ENCODE measurements at places on chromosomes 2 and 18.

GRCh38 chr2:38128653-38129052 lies 52.7 kb upstream of the CYP1B1 start:
- DNase-seq = no peak

GRCh38 chr2:152432206-152432653 lies 97.3 kb downstream of the FMNL2 start:
- DNase-seq = peak; percentile 83

GRCh38 chr2:23629772-23630480 lies 244.9 kb downstream of the KLHL29 start:
- DNase-seq = no peak

- DNase-seq = no peak
Measured at GRCh38 chr18:31093294-31093693, 8.9 kb downstream of the DSC2 start.

- peak; percentile 22 for DNase-seq
Measured at GRCh38 chr2:40396124-40396523, 55.8 kb downstream of the SLC8A1 start.

GRCh38 chr2:104836841-104837240 lies 17.1 kb upstream of the POU3F3 start:
- no peak for DNase-seq

- DNase-seq = no peak
Measured at GRCh38 chr2:152582081-152582480, 135.2 kb downstream of the PRPF40A start.

- DNase-seq = no peak
Measured at GRCh38 chr2:16123421-16123820, 183.1 kb downstream of the MYCN start.

DNA sequence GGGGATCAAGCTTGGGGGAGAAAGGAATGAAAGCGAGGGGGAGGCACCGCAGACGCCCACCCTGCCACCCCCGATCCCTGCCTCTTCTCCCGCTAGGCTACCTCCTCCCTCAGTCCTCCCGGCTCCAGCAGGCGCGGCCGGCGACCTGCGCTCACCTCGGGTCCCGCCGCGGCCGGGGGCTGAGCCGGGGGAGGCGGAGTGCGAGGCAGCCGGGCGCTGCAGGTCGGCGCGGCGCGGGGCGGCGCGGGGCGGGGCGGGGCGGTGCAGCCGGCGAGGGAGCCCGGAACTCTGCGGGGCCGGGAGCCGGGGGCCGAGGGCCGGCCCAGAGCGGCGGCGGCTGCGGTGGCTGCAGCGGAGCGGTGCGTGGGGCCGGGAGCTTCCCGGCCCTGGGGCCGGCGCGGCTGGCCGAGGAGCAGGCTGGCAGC lies 477 bp downstream of the ACVR1 start:
- no peak for DNase-seq

DNA sequence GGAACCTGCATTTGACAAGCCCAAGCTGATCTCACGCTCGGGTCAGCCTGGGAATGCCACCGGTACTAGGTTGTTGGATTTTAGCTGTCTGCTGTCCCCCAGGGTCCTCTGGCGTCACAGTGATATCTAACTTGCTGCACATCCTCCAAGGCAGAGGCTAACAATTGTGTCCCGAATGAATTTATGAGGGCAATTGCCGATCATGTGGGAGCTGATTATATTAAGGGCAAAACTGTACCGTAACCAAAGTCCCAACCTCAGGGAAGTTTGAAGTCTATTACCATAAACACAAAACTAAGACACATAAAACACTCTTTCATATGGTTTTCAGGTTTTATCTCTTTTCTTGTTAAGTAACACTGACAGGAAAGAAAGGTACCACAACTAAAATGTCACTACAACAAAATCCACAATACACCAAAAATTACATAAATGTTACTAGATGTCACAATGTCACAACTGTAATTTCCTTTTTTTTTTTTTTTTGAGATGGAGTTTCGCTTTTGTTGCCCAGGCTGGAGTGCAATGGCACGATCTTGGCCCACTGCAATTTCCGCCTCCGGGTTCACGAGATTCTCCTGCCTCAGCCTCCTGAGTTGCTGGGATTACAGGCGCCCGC lies 6.7 kb downstream of the UXS1 start:
- no peak for DNase-seq

- no peak for DNase-seq
Measured at GRCh38 chr2:12448846-12449505, 267.8 kb upstream of the TRIB2 start.

- peak; percentile 20 for DNase-seq
Measured at GRCh38 chr2:224146356-224147160, 107.5 kb upstream of the SERPINE2 start.
